ENCODE measurements at places on chromosomes 6 and 20. TPM values are rescaled to one million over a fixed set of nuclear protein-coding genes. Genes with fewer than 3 reads are reported as not detected.

ADA gene
- 25.3 TPM for total RNA-seq

THEMIS gene
- total RNA-seq: 5.6 TPM

COL11A2 gene
- 0.25 TPM for total RNA-seq

HTR1E gene
- not detected for total RNA-seq

SLC52A3 gene
- total RNA-seq: 1.7 TPM

ZBP1 gene
- 0.74 TPM for total RNA-seq

NTSR1 gene
- total RNA-seq: 0.49 TPM

Measured in vagina (tissue), 2 donors.